Hematopoietic multipotent progenitor cell (in vitro differentiated cells): ENCODE measurements at places on chromosomes 3 and 15. TPM values are rescaled to one million over a fixed set of nuclear protein-coding genes. Genes with fewer than 3 reads are reported as not detected.

Gene CLRN1
- not detected for total RNA-seq

Gene SPATA12
- under 0.01 TPM for total RNA-seq

Gene ADGRG7
- total RNA-seq, result not detected

Gene MCF2L2
- total RNA-seq, result 5.1 TPM

Gene CHST13
- total RNA-seq, result 36.4 TPM

Gene DENND6A
- total RNA-seq, result 24.5 TPM

Gene SLC22A13
- total RNA-seq, result 0.27 TPM

Gene LRRC31
- total RNA-seq, result not detected

Gene FANCD2OS
- total RNA-seq, result not detected

Gene GPR87
- total RNA-seq, result not detected

Gene GPR176
- 0.27 TPM for total RNA-seq

Gene UMPS
- 17.8 TPM for total RNA-seq

Gene SMCO1
- not detected for total RNA-seq

Gene ANKDD1A
- total RNA-seq, result 6.2 TPM

Gene TMEM158
- total RNA-seq, result under 0.01 TPM

Gene CDCP1
- 14.0 TPM for total RNA-seq

Gene GNAT1
- not detected for total RNA-seq

Gene YEATS2
- 40.9 TPM for total RNA-seq

Gene ZDHHC19
- total RNA-seq, result 0.27 TPM

Gene BCL2A1
- total RNA-seq, result 9.7 TPM

Gene KNSTRN
- total RNA-seq, result 4.3 TPM

Gene ZNF774
- 0.27 TPM for total RNA-seq

Gene ACKR2
- 0.81 TPM for total RNA-seq

Gene PLCH1
- 1.1 TPM for total RNA-seq
